Activated CD4-positive, alpha-beta T cell treated with anti-CD3 and anti-CD28 coated beads for 24 hours (primary cell): ENCODE measurements at places on chromosomes 2 and 18.

GRCh38 chr2:40511661-40512213 is 59.8 kb upstream of the SLC8A1 start:
- no peak for DNase-seq

- no peak for DNase-seq
These were observed 12.9 kb downstream of the IER3IP1 start for GRCh38 chr18:47163241-47163640.

GRCh38 chr2:46188041-46188716 is 109.0 kb upstream of the EPAS1 start:
- no peak for DNase-seq

- DNase-seq: no peak
These were observed 131.3 kb upstream of the CBLN2 start for GRCh38 chr18:72675394-72675793.

DNA sequence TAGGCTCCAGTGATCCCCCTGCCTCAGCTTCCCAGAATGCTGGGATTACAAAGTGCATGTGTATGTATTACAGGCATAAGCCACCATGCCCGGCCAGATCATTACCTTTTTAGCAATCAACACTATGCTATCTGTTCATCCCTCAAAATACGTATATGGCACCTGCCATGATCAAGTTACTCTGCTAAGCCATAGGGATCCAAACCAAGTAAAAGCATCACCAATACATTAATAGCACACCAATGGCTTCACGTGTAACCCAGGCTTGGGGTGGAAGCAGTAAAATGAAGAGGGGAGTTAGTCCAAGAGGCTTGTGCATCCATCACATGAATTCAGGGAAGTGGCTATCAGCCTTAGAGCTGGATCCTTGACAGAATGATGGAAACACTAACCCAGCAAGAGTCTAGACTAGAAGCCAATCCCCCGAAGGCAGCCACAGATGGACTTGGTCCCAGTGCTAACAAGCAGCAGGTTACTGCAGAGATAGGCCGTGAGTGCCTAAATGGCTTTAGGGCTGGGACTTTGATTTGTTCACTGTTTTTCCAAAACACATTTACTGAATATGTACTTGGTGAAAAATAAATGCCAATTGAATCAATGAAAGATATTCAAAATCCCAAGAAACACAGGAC is 11.3 kb downstream of the HDLBP start:
- DNase-seq: no peak

GRCh38 chr18:35910327-35910726 is 62.2 kb upstream of the RMP24 start:
- no peak for DNase-seq

DNA sequence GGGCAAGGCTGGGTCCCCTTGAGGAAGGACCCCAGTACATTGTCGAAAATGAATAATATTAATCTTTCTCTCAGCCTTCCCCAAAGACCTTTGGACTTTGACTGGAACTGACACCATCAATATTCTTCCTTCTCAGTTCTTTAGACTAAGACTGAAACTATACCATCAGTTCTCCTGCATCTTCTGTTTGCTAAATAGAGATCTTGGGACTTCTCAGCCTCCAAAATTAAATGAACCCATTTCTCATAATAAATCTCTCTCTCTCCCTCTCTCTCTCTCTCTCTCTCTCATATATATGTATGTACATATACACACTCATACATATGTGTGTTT is 39.7 kb upstream of the VRK2 start:
- no peak for DNase-seq

DNA sequence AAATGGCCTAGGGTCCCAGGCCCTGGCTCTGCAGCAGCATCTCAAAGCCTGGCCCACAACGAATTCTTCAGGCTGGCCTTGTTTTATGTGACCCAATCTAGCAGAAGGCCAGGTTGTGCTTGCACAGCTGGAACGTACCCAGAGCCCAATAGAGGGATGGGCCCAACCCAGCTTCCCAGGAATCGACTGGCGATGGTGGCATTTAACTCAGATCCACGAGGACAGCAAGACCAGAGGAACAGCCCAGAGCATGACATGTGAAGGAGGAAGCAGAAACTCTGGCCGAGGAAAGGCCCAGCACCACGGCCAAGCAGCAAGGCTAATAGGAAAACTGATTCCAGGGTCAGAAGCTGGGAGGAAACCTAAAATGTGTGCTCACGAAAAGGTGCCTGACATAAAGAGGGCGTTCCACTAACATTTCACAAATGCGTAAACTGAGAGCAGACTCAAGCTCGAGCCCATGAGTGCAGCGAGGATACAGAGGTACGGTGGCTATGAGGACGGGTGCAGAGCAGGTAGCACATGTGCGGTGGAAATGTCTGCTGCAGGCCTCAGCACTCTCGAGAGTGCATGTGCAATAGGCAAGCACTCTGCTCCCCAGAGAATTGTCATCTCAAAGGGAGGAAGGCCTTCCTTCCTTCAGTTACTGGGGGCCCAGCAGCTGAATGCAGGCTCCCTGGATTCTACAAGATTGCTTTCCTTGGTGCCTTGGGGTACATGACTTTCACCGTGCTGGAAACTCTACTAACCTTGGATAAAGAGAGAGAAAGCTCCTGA is 156.9 kb upstream of the GLI2 start:
- DNase-seq: no peak

DNA sequence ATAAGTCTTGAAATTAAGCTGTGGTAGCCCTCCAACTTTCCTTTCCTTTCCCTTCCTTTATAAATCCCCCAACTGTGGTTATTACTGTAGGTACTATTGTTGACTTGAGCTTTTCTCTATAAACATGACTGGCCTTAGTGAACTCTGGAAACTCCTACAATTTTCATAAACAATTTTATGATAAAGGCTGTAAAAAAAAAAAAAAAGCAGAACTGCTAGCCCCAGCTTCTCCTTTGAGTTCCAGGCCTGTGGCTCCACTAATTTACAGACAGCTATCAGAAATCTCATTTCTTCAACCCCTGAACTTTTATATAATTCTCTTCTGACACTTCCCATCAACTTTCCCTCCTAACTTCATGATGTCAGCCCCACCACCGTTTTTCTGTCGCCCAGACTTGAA is 174.3 kb downstream of the IKZF2 start:
- no peak for DNase-seq

- no peak for DNase-seq
These were observed 20.1 kb downstream of the CTLA4 start for GRCh38 chr2:203887677-203888076.

DNA sequence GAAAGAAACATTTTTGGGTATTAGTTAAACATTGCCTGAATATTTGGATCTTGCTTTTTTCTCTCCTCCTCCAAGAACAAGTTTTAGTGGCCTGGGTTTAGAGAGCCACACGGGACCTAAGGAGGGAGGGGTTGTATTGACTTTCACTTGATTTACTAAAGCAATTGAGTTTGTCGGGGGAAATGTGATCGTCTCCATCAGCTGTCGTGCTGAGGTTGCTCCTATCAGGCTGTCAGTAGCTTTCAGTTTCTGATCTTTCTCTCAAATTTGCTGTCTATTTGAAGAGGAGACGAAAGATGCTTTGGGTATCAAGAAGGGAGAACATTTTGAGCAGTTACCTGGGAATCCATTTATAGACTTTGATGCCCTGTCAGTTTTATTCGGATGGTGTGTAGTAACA is 106.0 kb downstream of the SETBP1 start:
- no peak for DNase-seq

- no peak for DNase-seq
These were observed 819 bp downstream of the ANKRD44 start for GRCh38 chr2:197309691-197310231.

DNA sequence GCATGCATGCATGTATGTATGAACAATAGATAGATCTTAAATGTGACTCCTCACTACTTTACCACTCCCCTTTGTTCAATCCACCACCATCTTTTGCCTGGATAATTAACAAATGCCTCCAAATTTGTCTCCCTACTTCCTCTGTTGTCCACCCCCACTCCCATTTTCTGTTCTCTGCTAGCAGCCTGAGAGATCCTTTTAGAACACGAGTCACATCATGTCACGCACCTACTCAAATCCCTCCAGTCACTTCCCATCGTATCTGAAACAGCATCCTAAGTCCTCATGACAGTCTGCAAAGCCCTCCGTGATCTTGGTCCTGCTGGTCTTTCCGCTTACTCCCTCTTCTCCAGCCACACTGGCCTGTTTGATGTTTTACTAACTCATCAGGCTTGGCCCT is 527.3 kb downstream of the EPHA4 start:
- no peak for DNase-seq

GRCh38 chr18:12329125-12329698 is 21.2 kb downstream of the TUBB6 start:
- no peak for DNase-seq

DNA sequence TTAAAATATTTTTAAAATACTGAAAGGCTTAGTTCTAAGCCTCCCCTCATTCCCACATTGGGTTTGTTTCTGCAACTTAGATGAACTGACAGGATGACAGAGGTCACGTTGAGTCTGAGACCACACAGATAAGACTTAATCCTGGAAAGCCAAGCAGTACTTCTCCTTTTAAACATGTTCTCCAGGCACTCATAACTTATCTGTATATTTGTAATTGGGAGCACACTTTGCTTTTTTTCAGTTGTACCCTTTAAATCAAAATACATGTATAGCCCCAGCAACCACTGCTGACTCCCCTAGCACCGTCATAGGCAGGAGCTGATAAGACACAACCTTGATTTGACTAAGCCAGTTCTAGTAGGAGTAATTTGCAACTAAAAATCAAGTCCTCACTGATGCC is 394.8 kb downstream of the PID1 start:
- DNase-seq: no peak

- no peak for DNase-seq
These were observed 1.5 kb downstream of the LBX2 start for GRCh38 chr2:74497777-74498499.

GRCh38 chr18:42442656-42443055 is 487.6 kb downstream of the PIK3C3 start:
- no peak for DNase-seq

GRCh38 chr18:13796515-13796914 is 27.4 kb upstream of the MC5R start:
- no peak for DNase-seq

DNA sequence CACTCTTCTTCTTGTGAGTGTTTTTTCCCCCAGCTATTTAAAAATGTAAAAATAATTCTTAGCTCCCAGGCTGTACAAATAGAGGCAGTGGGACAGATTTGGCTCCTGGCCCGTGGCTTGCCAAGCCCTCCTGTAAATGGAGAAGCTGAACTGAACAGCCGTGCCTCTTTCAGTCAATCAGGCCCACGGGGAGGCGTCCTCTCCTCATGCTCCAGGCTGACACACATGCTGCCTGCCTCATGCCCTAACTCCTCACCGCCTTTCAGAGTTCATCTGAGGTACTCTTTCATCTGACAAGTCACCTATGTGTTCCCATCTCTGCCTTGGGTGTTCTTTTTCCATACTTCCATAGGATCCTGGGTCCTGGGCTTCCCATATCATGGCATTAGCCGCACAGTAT is 58.9 kb downstream of the BMP10 start:
- no peak for DNase-seq

DNA sequence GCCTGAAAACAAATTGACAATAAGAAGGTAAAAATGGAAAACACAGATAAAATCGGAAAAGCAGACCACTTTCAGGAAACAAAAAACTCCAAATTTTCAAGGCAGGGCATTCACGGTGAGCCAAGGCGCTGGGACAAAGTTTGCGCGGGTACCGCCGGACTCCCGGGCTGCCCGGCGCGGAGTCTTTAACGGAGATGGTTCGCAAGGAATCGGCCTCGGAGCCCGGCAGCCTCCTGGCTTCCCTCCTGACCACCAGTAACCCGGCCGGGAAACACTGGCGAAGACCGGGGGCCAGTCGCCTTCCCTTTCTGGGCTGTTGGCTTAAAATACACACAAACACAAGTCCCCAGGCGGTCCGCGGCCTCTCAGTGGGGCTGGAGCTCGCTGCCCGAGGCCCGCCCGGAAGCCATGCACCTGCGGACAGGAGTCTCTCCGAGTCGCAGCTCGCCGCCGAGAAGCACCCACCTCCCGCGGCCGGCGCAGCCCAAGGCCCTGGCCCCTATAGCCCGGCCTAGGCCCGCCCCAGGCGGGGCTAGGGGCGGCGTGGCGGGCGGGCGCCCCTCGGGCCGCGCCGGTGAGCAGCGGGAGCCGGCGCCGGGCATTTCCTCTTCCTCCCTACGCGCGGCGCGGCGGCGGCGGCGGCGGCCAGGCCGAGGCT is 622 bp upstream of the KCMF1 start:
- DNase-seq: peak; percentile 37

DNA sequence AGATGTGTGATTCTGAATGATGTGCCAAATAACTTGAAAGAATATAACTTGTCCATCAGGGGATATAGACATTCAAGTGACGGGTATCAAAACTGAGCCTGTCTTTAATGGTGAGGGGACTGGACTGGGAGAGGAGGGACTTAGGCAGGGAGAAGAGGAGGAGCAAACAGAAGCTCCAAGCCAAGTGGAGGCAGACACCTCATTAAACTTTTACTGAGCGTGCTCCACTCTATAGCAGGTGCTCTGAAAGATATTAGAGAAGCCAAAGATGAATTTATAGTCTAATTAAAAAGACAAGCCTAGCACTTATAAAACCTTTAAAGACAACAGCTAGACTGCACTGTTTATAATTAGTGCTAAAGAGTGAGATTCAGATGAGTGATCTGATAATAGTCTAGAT is 47.7 kb upstream of the SMAD2 start:
- no peak for DNase-seq

DNA sequence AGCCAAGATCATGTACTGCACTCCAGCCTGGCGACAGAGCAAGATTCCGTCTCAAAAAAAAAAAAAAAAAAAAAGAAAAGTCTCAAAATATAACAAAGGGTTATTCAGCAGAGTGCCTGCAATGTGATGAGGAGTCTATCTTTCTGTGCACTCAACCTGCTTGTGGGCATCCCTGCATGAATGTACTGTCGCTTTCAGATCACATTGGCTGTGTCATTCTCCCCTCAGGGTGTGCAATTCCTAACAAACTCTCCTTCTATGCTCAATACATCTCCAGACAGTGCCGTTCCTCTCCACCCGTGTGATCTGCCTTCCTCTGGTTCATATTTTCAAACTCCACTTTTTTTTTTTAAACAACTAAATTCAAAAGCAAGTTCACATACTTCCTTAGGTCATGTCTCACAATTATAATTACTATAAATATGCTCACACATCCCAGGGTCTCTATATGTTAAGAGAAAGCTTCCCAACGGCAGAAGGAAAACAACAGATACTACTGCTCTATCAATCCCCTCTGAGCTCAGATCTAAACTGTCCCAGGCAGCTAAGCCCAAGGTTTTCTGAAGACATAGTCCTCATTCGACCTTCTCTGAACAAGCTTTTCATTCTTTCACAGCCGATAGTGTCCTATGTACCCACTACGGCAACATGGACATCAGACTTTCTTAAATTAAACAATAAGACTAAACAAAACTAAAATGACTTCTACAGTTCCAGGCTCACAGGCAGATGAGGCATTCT is 35.2 kb downstream of the PTMA start:
- DNase-seq: no peak
